ENCODE measurements at places on chromosomes 7 and 10.
A peak's percentile ranks its signal among the peaks of the same experiment; 100 is the strongest.

DNA sequence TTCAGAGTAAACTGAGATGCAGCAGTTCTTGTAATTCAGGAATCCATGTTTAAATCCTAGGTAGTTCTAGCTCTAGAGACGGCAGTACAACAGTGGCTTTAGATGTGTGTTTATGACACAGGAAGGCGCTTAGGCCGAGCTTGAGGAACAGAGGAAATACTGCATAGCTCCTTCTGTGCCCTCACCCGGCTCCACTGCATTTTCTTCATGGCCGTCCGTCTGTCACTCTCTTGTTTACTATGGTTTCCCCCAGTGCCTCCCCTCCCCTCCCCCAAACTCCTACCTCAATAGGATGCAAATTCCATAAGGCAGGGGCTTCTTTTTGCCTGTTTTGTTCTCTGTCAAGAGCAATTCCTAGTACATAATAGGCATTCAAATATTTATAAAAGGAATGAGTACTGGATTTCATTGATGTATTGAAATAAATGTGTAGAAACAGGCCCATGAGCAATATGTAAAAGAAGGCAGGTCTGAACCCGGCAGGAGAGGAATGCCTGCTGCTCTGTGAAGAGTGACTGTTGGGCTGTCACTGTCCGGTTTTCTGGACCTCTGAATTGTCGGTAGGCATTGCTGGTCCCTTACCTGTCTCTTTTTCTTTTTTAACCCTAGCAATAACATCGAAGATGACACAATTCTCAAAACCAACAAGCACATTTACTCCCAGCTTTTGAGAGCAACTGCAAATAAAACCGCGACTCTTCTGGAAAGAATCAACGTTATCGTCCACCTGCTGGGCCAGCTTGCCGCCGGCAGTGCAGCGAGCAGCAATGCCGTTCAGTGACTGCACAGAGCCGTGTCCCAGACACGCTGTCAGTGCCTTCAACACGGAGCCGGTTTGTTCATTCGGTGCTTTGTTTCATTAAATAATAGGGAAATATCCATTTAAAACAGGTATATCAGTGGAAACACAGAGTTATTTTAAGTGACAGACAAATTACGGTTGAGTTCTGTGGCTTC, 12.7 kb downstream of the MMP21 start:
- DNase-seq: no peak

- DNase-seq: no peak
These were observed 71.6 kb downstream of the NKX6-2 start for GRCh38 chr10:132714096-132714985.

DNA sequence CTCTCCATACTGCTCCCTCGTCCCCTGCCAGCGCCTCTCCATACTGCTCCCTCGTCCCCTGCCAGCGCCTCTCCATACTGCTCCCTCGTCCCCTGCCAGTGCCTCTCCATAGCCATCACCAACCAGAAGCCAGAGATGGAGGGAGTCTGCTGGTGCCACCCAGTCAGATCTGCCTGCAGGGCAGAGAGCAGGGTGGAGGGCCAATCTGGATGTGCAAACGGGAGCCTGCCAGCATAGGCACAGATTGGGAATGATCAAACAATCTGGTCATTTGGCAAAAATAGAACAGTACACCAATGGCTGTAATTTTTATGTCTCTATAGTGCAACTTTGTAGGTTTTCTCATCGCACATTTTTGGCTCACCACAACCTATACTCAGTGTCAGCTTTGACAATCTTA, 76.9 kb upstream of the LRRC4 start:
- DNase-seq: no peak

GRCh38 chr7:114481999-114482398, 67.4 kb downstream of the FOXP2 start:
- DNase-seq: no peak

DNA sequence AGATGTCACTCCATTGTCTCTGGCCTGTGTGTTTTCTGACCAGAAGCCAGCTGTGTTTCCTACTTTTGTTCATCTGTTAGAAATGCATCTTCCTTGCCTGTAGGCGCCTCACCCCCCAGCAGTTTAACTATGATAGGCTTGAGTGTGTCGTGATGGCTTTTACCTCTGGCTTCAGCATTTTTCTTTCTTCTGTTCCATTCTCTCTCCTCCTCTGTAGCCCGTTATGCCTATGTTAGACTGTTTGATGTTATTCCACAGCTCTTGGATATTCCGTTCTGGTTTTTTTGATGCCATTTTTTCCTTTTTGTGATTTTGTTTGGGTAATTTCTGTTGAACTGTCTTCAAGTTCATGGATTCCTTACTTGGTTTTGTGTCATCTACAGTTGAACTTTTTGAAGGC, 17.9 kb downstream of the MMP21 start:
- no peak for DNase-seq

DNA sequence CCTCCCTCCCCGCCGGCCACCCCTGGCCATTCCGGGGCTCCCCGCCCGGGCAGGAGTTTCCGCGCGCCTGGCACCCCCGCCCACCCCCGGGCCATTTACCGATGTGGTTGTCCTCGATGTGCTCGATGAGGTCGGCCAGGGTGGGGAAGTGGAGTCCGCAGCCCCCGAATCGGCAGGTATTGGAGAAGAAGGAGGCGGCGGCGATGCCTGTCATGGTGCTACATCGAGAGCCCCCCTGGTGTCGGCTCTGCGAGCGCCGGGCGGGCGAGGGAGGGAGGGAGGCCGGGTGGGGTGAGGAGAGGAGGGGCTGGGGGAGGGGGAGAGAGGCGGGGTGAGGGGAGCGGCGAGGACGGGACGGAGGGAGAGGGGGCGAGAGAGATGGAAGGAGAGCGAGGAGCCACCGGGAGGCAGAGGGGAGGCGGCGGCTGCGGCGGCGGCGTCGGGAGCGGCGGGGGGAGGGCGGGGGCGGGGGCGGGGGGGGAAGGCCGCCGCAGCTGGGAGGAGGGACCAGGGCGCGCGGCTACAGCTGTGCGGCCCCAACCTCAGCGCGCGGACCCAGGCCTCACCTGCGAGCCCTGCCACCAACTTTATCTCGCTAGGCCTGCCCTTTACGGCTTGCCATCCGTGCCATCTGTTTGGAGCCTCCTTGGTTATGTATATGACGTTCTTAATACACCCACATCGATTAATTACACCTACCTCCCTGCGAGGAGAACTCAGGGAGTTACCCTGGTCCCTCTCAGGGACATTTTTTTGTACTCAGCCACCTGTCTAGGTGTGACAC, at the start of gene JAZF1:
TSS of gene JAZF1 (minus strand) at position 432 of the 784 bp plus-strand sequence.
- DNase-seq: no peak

GRCh38 chr10:103188853-103189252, 4.2 kb downstream of the NT5C2 start:
- DNase-seq: no peak

DNA sequence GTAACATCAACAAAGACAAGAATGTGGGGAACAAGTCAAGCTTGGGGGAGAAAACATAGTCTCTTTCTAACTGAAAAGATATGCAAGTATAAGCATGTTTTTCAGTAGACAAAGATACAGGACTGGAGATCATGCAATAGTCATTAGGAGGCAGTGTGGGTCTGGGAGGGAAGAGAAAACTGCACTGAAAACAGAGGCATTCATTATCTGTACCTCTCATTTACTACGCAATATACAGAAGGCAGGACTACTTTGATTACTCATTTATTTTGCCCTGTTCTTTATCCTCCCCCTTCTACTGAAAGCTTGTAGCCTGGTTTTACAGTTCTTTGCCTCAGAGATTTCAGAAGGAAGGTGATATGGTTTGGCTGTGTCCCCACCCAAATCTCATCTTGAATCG, 341.2 kb downstream of the CRPPA start:
- no peak for DNase-seq

DNA sequence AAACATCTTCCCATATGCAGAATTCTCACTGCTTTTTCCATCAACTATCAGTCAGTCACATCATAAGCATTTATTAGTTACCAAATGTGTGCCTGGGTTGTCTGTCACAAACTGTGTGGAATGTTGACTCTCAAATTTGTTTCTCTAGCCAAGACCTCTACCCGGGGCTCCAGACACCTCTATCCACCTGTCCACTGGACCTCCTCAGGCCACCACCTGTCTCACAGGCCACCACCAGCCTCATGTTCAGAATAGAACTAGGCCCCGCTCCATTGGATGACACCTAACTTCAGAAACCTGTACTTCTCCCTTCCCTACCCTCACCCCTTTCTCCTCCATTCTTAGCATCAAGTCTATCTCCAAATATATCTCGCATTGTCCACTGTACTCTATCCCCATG, 176.9 kb downstream of the CHN2 start:
- DNase-seq: no peak

GRCh38 chr10:101060036-101060950, 1.5 kb upstream of the KAZALD1 start:
- DNase-seq: peak; percentile 93

DNA sequence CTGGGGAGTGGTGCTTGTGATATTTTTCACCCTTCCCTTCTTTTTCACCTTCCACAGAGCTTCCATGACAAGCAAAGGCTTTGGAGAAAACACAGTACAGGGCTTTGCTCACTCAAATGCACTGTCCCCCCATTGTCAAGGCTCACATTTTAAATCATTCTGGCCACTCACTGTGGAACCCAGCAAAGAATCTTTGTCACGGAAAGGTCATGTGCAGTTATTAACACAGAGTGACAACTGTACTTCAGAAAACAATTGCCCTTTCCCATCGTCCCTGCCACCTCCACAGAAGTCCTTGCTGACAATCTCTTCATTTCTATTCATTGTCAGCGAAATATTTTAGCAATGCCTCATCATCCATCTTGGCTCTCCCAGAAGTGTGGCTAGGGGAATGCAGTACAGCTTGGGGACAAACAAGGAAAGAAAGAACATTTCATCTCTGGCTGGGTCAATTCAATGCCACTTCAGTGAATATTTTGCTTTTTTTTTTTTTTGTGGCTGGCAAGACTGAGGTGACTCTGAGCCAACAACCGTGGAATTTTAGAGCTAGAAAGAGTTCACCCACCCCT, 851.0 kb downstream of the KCNMA1 start:
- DNase-seq: no peak

DNA sequence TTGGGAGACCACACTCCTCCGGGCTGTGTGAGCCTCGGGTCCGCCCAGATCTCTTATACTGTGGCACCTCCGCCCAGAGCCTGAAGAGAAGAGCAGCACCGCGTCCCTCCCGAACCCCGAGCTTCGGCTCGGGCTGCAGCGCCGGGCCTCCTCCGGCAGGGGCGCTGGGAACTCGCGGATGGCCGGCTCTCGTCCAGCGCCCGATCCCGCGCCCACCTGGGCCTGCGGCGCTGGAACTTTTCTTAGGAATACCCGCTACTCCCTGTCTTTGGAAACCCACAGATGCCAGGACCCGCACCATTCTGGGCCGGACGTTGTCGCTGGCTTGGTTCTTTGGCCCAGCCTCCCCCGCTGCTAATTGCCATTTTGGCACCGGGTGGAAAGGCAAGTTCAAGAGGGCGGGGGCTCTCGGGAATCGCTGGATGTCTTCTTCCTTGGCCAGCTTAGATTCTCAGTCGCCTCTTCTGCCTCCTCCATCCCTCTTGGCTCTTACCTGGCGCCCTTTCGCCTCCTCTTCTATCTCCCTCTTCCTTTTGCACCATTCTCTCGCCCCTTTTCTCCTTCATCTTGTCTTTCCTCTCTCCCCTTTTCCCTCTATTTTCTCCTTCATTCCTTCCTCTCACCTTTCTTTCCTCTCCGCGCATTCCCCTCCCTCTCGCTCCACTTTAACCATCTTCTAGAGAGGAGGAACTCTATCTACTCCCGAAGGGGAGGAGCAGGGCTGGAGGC, 2.1 kb upstream of the SORCS3 start:
- no peak for DNase-seq

- DNase-seq: no peak
These were observed 34.3 kb upstream of the MTPAP start for GRCh38 chr10:30383356-30383755.

DNA sequence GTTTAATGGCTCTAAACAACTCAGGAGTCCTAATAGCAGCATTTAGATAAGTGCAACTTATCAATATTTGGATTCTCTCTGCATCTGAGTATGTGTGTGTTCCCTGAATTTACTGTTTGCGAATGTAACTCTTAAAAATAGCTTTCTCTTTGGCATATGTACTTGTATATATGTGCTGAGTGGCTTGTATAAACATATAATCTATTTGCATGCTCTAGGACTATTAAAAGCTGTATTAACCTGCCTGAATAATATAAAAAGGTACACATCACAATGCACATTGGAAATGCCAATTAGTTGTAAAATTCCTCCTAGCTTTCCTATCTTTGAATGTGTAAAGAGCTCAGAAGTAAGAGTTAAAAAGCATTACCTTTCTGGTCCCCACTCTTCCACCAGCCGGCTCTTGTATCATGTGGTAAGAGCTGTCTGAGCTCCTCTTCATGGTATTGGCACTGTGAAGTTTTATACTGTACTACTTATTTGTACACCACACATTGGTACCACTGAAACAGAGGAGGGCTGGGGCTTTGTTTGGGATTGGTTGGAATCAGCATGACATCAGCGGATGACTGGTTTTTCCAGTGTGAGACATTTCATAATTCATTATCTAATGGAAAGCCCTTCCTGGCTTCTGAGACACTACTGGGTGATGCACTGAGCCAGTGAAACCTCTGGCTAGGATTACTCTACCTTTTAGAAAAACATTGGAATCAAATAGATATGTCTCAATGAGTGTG, at the start of gene INHBA:
TSS of gene INHBA (minus strand) at position 456 of the 737 bp plus-strand sequence. CDS start 2,716 bp downstream, outside the sequence.
- no peak for DNase-seq

GRCh38 chr10:126247446-126247975, 140.8 kb downstream of the ADAM12 start:
- no peak for DNase-seq

GRCh38 chr10:110394898-110395297, 90.2 kb upstream of the SMNDC1 start:
- DNase-seq: no peak

DNA sequence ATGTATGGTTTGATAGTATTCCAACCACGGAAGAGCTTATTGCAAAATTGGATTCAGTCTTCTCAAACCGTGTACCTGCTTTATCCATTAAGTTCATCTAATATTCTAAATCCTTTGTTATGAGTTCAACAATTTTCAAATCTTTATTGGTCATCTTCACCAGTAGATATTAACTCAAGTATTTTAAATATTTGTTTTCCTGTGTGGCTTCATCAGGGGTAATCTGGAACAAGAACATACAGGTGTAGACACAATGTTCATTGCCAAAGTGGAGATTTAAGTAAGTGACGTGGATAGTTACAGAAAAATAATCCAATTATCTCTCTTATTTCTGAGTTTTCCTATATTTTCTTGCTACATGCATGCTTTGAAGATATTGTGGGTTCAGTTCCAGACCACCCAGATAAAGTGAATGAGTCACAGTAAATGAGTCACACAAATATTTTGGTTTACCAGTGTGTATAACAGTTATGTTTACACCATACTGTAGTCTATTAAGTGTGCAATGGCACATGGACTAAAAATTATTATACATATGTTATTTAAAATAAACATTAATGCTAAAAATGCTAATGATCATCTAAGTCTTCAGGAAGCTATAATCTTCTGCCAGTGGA, 429.0 kb upstream of the POT1 start:
- DNase-seq: no peak

DNA sequence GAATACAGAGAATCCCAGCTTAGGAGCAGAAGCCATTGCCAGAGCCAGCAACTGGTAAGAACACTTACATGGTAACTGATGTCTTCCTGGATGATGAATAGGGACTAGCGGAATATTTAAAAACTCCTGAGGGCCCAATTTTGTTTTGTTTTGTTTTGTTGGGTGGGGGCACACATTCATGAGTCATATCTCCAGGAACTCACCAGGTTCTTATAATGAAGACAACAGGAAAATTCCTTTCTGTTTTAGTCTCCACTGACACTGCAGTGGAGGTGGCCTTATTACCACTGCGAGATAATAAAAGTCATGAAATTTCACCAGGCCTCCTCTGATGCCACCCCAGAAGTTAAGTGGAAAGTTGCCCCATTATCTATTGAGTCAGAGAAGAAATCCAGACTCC, 6.6 kb upstream of the CUZD1 start:
- DNase-seq: no peak

- DNase-seq: no peak
These were observed 251.1 kb upstream of the CSTF2T start for GRCh38 chr10:51950371-51950995.

All from activated CD4-positive, alpha-beta T cell treated with anti-CD3 and anti-CD28 coated beads, Interleukin-2, Interleukin-4, amounts not matched to agents 100 ng/mL and 50 ng/mL, durations not matched to agents 16 hours and 8 hours (primary cell).